ENCODE measurements at places on chromosomes 6 and 20. TPM values are rescaled to one million over a fixed set of nuclear protein-coding genes. Genes with fewer than 3 reads are reported as not detected.

RING1 gene
- 42.7 TPM for total RNA-seq

LHFPL5 gene
- total RNA-seq: not detected

NFATC2 gene
- 67.0 TPM for total RNA-seq

TEAD3 gene
- total RNA-seq: not detected

RAET1L gene
- total RNA-seq: not detected

Measured in T-cell (primary cell).